ENCODE measurements at places on chromosomes 5 and 9. TPM values are rescaled to one million over a fixed set of nuclear protein-coding genes. Genes with fewer than 3 reads are reported as not detected.

The PCDHB13 gene
- not detected for total RNA-seq

DNA sequence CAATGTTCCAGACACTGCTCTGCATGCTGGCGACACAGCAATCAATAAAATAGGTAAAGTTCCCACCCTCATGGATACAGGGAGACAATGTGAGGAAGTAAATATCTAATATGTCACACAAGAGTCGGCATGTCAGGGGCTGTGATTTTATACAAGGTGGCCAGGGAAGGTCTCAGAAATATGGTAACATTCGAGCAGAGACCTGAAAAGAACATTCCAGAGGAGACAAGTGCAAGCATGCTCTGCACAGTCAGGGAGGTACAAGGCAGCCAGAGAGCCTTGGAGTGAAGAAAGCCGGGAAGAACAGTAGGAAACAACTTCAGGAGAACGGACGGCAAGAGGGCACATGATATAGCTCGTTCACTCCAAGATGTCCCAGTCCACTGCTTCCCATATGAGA lies 89.2 kb upstream of the ZNF462 start:
- H3K27me3 ChIP-seq = no peaks in the 10 kb centered on the region
- H3K36me3 ChIP-seq = no peaks in the 10 kb centered on the region
- DNase-seq = no peak
- H3K4me3 ChIP-seq = no peak overlapping the region
- 0 out of 2 replicates have a peak, but pooled peaks cover 3% of the 10 kb centered on the region for H3K4me1 ChIP-seq

GRCh38 chr9:117470902-117471301 lies 56.0 kb upstream of the ASTN2 start:
- H3K27me3 ChIP-seq = no peaks in the 10 kb centered on the region
- no peak overlapping the region for H3K4me3 ChIP-seq
- DNase-seq = no peak
- no peaks in the 10 kb centered on the region for H3K4me1 ChIP-seq
- no peak overlapping the region for H3K27ac ChIP-seq
- no peaks in the 10 kb centered on the region for H3K36me3 ChIP-seq

GRCh38 chr5:151739939-151740335 lies 18.5 kb downstream of the ATOX1 start:
- no peaks in the 10 kb centered on the region for H3K27me3 ChIP-seq
- H3K27ac ChIP-seq = no peak overlapping the region
- H3K4me1 ChIP-seq = peaks cover 29% of the 10 kb centered on the region
- no peak for DNase-seq

- no peaks in the 10 kb centered on the region for H3K4me1 ChIP-seq
- no peak overlapping the region for H3K4me3 ChIP-seq
- DNase-seq = no peak
- no peaks in the 10 kb centered on the region for H3K27me3 ChIP-seq
Observed at GRCh38 chr5:113250341-113250953, 184.3 kb downstream of the TSSK1B start.

Measured in PC-9 (cell line).